H1 (cell line): ENCODE measurements at places on chromosomes 7 and 10. TPM values are rescaled to one million over a fixed set of nuclear protein-coding genes. Genes with fewer than 3 reads are reported as not detected.

AFAP1L2 gene
- total RNA-seq: 6.2 and 6.4 TPM in 2 replicates

DNA sequence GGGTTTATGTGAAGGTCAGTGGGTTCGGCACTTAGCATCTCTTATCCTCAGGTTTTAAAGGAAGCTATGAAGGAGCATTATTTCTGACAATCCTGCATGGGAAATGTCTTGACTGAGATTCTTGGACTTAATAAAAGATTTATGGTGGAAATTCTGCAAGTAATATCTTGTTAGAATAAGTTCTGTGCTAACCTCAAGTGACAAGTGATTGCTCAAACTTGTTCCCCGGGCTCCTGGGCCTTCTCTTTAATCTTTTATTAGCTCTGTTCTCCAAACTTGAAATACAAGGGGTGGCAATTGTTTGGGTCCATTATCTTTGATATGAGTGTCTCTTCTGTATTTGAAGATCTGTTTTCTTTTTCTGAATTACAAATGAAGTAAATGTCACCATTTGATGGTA, 140.6 kb upstream of the CTBP2 start:
- no peak for DNase-seq

- DNase-seq: no peak
These were observed at the start of gene GIMAP7 for GRCh38 chr7:150514748-150515222. Gene GIMAP7 (plus strand): TSS chr7:150514872. CDS start chr7:150519975, 5,103 bp downstream.

DNA sequence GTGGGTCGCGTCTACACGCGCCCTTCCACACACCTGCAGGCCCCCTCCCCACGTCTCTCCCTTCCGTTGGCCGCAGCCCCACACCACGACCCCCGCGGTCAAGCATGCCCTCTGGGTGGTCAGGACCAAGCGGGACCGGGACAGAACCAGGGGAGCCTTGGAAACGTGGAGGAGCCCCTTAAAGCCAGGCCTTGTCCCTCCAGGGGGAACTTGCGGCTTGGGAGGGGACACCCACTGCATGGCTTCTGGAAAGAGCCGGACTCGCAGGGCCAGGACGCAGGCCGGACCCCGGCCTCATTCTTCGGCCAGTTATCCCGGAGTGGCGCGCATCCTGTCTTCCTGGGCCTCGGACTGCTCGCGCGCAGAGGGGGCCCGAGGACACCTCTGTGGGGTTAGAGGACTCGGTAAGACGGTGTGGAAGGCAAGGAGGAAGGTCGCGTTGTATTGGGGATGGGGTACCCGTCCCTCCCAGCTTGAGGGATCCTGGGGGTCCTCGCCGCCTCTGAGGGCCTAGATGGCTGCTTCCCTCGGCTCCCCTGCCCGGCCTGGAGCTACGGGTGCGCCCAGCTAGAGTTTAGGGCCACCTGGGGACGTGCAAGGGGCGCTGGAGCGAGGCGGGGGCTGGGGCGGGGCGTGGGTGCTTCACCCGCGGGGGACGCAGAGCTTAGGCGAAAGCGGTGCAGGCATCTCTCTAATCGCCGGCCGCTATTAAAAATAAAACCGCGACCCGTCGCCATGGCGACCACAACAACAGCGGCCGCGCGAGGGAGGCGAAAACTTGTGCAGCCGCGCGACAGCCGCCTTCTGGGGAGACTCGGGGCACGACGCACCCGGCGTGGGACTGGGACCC, 1.8 kb upstream of the PDGFA start:
- DNase-seq: no peak

GRCh38 chr7:93835702-93836101, 54.9 kb downstream of the TFPI2 start:
- DNase-seq: no peak

DNA sequence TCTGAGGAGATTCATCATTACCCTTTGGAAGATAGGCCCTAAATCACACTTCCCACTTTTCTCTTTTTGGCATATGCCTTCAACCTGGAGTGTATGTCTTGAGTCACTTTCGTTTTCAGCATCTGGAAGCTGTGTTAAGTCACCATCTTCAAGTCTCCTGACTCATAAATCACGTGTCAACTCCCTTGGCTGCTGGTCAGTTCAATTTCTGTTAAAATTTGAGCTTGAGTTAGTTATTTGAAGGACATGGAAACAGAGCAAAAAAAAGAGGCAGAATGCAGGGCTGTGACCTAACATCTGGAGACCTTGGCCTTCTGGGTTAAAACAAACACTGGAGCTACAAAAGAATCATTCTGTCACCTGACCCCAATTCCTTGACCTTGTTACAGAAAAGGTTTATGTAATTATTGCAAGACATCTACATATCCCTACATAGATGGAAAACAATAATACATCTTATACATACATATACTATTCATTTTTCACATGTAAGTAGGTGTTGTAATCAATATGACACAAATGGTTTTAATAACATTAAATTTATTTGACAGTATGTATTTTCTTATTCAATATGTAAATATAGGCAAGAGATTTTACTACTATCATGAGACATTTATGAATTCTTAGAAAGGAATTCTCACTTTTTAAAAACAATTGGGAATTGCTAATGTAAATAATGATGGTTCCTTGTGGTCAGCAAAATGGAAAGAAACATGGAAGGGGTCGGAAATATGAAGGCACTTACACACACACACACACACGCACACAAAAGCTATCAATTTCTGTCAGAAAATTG, 169.7 kb upstream of the PHYHIPL start:
- DNase-seq: no peak

DNA sequence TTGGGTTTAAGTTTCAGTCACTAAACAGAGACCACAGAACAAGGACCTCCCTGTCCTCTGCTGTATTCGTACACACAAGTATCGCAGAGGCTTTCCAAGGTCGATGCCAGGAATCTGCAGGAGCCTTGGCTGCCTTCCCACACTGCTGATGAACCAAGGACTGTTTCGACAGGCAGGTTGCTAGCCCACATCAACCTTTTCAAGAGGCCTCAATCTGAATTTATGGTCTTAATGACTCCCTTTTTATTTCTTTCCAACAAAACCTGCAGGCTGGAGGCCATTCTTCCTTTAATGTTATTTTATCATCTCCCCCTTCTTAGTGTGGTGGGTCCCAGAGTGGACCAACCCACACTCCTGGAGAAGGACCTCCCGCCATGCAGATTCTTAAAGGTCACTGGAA, 45.6 kb downstream of the JCAD start:
- no peak for DNase-seq
